IMR-90 (cell line): ENCODE measurements at places on chromosomes 3 and 15. TPM values are rescaled to one million over a fixed set of nuclear protein-coding genes. Genes with fewer than 3 reads are reported as not detected.

LRRIQ4 gene
- total RNA-seq, result not detected in 2 replicates

DNA sequence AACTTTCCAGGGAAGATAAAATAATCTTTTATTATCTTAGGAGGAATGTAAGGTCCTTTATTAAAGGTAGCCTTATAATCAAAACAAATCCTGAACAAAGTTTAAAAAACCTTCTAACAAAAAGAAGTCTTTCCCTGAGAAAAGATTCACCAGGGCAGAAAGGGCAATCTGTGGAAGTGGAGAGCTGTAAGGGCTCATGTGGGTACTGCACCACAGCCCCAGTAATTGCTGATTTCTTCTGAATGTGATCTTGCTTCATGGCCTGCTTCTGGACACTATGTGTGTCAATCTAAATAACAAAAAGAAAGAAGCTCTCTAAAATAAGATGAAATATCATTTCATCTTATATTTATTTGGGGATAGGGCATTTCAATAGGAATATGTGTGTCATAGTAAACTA lies 1501.6 kb downstream of the OTOL1 start:
- H3K4me3 ChIP-seq, result no peak overlapping the region
- H3K4me1 ChIP-seq, result no peaks in the 10 kb centered on the region
- H3K27ac ChIP-seq, result no peak overlapping the region
- H3K36me3 ChIP-seq, result no peaks in the 10 kb centered on the region
- no peak for DNase-seq
- H3K27me3 ChIP-seq, result no peaks in the 10 kb centered on the region

GRCh38 chr3:127442506-127442905 lies 148.0 kb downstream of the TPRA1 start:
- H3K4me3 ChIP-seq, result no peak overlapping the region
- H3K27me3 ChIP-seq, result peaks cover 13% of the 10 kb centered on the region; the same call in 1 of the 2 replicates
- H3K4me1 ChIP-seq, result no peaks in the 10 kb centered on the region
- no peaks in the 10 kb centered on the region for H3K36me3 ChIP-seq
- no peak overlapping the region for H3K27ac ChIP-seq

RBMS3 gene
- 110 and 127 TPM in 2 replicates for total RNA-seq

DNA sequence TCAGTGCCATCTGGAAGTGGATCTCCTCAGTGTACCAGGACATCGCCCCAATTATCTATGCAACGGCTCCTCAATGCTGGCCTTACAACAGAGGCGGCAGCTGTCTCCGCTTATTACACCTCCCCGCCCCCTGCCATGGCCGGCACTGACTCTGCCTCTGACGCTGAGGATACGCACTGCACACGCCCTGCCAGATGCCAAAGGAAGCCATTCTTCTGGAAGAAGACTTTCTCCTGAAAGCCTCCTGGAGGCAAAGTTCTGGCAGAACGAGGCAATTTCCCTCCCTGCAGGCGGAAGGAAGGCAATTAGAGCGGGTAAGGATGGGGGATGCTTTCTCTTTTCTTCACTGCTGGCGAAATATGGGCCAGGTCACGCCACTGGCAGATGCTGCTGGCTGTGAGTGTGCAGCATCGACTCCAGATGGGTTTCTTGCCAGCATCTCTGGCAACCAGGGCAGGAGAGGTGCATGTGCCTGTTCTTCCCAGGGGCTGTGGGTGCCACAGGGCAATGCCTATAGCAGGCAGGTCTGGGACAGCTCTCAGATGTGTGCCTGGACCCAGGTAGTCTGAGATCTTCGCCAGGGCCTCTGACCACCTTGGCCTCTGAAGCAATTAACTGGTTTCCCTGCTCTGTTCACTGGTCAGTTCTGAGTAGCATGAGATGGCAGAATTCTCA lies 62.2 kb upstream of the MRPS22 start:
- peaks cover 3% of the 10 kb centered on the region; the same call in 1 of the 2 replicates for H3K27me3 ChIP-seq
- H3K36me3 ChIP-seq, result no peaks in the 10 kb centered on the region
- H3K27ac ChIP-seq, result no peak overlapping the region

DNA sequence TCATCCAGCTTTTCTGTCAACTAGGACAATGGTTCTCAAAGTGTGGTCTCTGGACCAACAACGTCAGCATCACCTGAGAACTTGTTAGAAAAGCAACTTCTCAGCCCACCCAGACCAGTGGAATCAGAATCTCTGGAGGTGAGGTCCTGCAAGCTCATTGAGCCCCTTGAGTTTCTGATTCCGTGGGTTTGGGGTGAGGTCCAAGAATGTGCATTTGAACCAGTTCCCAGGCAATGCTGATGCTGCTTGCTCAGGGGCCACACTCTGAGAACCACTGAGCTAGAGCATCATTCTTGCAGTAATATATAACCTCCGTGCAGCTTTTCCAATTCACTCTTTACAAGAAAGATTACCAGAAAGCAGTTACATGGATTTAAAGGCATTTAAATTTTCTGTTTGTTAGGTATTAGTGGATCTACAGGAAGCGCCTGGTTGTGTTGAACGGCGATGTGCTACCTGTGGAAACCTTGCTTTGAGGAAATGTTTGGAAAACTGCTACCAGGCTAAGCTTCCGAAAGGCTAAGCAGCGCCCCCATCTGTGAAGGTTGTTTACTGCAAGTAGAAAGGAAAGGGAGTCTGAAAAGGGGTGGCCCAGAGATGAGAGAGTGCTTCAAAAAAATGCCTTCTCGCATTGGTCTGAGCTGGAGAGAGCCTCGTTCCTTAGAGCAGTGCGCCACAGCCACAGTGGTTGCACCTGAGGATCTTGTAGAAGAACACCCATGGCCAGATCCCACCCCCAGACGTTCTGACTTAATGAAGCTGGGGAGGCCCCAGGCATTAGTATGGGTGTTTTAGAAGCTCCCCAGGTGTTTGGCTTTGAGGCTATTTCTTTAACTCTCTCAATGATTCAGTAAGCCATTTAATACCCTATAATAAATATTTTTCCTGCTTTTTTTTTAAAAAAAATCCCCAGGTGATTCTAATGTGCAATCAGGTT lies 50.0 kb downstream of the RLBP1 start:
- H3K4me3 ChIP-seq, result no peak overlapping the region
- H3K27me3 ChIP-seq, result no peaks in the 10 kb centered on the region
- H3K27ac ChIP-seq, result no peak overlapping the region
- DNase-seq, result peak; percentile 36
- peaks cover 12% of the 10 kb centered on the region for H3K4me1 ChIP-seq
- peaks cover 10% of the 10 kb centered on the region for H3K36me3 ChIP-seq

GRCh38 chr15:76865548-76865991 lies 39.6 kb downstream of the SCAPER start:
- no peaks in the 10 kb centered on the region for H3K27me3 ChIP-seq
- H3K4me3 ChIP-seq, result no peak overlapping the region
- H3K27ac ChIP-seq, result no peak overlapping the region
- no peaks in the 10 kb centered on the region for H3K4me1 ChIP-seq
- no peaks in the 10 kb centered on the region for H3K36me3 ChIP-seq

ONECUT1 gene
- total RNA-seq, result not detected in 2 replicates

PLA1A gene
- total RNA-seq, result not detected in 2 replicates

GRCh38 chr15:67133026-67133425 lies 67.6 kb downstream of the SMAD3 start:
- no peaks in the 10 kb centered on the region for H3K27me3 ChIP-seq
- peaks cover 41% of the 10 kb centered on the region for H3K36me3 ChIP-seq
- H3K4me1 ChIP-seq, result peaks cover 71% of the 10 kb centered on the region

POLQ gene
- total RNA-seq, result 5.0 and 7.5 TPM in 2 replicates

FBN1 gene
- 283 and 326 TPM in 2 replicates for total RNA-seq

GRCh38 chr15:96264801-96265515 lies 65.5 kb upstream of the NR2F2 start:
- H3K27ac ChIP-seq, result no peak overlapping the region
- H3K27me3 ChIP-seq, result no peaks in the 10 kb centered on the region
- H3K4me3 ChIP-seq, result no peak overlapping the region
- H3K36me3 ChIP-seq, result peaks cover 2% of the 10 kb centered on the region; the same call in 1 of the 2 replicates
- DNase-seq, result peak; percentile 60

ERICH6 gene
- total RNA-seq, result under 0.01 TPM in 1 of 2 replicates, not detected in the other

MYL3 gene
- not detected in 2 replicates for total RNA-seq

GRCh38 chr3:100140976-100141375 lies 26.7 kb upstream of the FILIP1L start:
- no peak overlapping the region for H3K27ac ChIP-seq
- DNase-seq, result no peak
- H3K4me1 ChIP-seq, result peaks cover 2% of the 10 kb centered on the region; the same call in 1 of the 2 replicates
- no peaks in the 10 kb centered on the region for H3K27me3 ChIP-seq
- no peaks in the 10 kb centered on the region for H3K36me3 ChIP-seq
- no peak overlapping the region for H3K4me3 ChIP-seq

DNA sequence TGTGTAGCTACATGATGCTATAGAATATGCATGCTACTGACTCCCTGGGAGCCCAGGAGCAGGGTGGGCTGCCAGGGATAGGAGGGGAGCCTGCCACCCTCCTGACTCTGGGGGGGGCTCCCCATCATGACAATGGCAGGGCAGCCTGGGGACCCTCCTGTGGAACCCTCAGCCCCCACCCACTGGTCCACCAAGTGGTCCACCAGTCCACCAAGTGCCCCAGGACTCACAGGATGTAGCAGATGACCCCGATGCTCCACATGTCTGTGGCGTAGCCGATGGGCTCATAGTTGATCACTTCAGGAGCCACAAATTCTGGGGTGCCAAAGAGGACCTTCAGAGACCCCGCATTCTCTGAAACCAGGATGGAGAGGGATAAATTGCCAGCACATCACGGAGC lies 53.0 kb upstream of the HACD2 start:
- no peak overlapping the region for H3K27ac ChIP-seq
- peaks cover 76% of the 10 kb centered on the region for H3K36me3 ChIP-seq
- peaks cover 31% of the 10 kb centered on the region for H3K4me1 ChIP-seq
- DNase-seq, result no peak
- no peak overlapping the region for H3K4me3 ChIP-seq
- H3K27me3 ChIP-seq, result no peaks in the 10 kb centered on the region

DNA sequence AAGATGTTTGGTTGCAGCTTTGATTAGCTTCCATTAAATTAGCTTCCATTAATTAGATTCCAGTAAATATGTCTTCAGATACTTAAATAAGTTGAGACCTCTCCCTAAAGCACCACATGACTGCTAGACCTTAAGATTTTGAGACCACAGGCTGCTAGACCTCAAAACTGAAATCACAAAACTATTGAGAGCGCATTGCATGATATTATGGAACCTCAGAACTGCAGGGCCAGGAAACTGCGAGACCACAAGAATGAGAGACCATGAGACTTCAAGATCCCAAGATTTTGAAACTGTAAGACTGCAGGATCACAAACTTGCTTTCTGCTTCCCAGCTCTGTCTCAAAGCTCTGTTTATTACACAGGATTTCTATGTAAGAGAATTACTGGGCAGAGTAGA lies 87.4 kb downstream of the TRIM42 start:
- no peak overlapping the region for H3K4me3 ChIP-seq
- no peak overlapping the region for H3K27ac ChIP-seq
- DNase-seq, result no peak
- no peaks in the 10 kb centered on the region for H3K27me3 ChIP-seq
- H3K4me1 ChIP-seq, result no peaks in the 10 kb centered on the region

DNA sequence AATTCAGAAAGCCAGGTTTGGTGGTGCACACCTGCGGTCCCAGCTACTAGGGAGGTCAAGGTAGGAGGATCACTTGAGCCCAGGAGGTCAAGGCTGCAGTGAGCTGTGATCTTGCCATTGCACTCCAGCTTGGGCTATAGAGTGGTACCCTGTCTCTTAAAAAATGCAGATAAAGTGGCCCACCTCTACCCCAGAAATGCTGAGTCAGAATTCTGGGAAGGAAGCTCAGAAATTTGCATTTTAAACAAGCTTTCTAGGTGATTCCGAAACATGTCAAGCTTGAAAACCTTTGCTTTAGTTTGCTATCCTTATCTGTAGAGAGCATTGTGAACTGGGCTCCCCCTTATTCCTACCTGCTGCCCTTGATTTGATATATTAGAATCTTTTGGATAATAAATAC lies 7.7 kb downstream of the MED12L start:
- peaks cover 31% of the 10 kb centered on the region for H3K27me3 ChIP-seq
- DNase-seq, result no peak
- no peaks in the 10 kb centered on the region for H3K4me1 ChIP-seq
- no peak overlapping the region for H3K4me3 ChIP-seq
- H3K27ac ChIP-seq, result no peak overlapping the region
